NCI-H2171 treated with DMSO at 0.1 percent for 48 hours (cell line): ENCODE measurements at places on chromosomes 16 and 17.

GRCh38 chr16:54673313-54673712 is 257.4 kb upstream of the IRX5 start:
- no peak for DNase-seq

DNA sequence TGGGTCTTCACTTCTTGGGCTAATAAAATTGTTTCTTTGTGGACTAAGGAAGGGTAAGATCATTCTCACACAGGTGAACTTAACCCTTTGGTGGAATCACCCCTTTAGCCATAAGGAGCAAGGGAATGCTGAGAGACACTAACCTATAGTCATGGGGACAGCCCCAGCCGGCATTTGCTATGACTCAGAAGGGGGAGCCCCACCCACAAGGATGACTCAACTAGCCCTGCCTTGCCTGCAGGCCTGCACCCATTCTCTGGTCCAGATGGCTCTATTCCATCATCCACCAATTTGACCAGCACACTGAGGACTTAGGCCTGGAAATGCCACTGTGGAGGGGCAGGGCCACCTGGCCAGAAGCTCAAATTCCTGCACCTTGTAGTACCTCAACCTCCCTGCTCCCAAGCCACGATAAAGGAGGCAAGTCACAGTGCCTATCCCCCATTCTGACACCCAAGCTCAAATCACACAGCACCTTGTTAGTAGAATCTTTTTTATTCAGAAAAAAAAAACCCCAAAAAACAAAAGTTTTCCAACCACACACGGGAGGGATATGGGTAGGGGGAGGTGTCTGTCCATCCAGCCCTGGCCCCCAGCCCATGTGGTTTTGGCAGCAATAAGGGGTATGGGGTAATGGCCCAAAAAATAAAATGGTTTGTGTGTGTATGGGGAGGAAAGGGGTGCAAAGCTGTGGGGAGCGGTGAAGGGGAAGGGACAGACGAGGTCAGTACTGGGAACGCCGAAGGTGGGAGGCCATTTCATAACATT is 3.0 kb downstream of the PFN1 start:
- no peak for DNase-seq

- DNase-seq = no peak
Observed at GRCh38 chr17:1977583-1978395, 47.3 kb downstream of the RTN4RL1 start.

DNA sequence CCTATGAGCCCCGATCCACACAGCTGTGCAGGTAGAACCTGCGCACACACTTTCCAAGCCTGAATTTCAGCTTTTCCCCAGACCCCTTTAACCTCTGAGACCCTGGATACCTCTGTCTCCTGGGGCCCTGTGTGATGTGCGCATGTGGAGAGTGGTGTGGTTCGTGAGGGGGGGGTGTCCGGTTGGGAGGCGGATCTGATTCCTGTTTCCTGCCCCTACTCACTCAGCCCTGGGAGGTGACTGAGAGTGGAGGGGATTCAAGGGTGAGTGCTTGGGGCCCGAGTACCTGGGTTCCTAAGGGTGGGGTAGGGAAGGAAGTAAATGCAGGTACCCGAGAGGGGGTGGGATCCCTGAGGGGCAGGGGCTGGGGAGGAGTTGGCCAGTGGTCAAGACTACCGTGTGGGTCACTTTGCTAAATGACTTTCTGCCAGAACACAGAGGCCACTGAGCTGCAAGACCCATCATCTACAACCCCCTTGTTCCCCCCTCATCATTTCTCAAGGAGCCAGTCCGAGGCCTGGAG is 621 bp downstream of the ARHGEF15 start:
- DNase-seq = no peak

- DNase-seq = no peak
Observed at GRCh38 chr17:2974347-2974746, 89.1 kb downstream of the OR1D5 start.

DNA sequence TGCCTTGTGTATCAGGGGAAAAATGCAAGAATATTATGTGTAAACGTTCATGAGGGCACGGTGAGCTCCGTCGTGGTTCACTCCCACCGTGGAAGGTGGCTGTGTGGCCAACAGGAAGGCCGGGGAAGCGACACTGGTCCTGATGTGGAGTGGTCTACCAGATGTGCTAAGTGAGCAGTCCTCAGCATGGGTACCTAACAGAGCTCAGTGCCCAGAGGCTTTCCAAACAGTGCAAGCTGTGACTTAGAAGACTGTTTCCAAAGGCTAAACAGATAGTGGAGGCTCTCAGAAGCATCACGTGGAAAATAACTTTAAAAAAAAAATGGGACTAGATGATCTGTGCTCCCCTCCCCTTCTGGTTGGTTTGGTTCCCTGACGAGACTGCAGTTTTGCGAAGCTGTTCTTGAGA is 199.3 kb upstream of the CHMP6 start:
- no peak for DNase-seq

DNA sequence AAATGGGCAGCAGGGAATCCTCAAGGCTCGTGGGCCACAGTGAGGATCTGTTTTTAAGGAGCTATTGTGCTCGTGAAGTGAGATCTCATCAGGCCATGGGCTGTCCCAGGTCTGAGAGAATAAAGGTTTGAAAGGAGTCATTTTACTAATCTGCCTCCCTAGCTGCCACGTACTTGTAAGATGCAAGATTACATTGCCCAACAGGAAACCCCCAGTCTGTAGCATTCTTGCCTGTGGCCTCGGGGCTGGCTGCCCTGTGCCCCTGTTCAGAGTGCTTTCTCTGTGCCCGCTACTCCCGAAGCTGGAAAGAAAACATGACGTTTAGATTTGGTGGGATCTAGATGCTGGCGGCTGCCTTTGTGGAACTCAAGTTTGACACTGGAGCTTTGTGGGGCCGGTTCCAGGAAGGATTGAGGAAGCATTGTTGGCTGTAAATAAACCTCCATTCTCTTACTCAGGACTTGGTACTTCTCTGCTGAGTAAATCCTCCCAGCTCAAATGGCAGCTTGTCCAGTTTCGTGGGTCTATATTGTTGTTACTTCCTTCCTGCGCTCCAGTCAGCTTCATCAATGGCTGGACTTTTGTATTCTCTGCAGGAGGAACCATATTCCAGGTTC is 21.2 kb downstream of the SAP30BP start:
- DNase-seq = no peak

GRCh38 chr17:27888945-27889344 is 4.2 kb downstream of the LYRM9 start:
- no peak for DNase-seq

DNA sequence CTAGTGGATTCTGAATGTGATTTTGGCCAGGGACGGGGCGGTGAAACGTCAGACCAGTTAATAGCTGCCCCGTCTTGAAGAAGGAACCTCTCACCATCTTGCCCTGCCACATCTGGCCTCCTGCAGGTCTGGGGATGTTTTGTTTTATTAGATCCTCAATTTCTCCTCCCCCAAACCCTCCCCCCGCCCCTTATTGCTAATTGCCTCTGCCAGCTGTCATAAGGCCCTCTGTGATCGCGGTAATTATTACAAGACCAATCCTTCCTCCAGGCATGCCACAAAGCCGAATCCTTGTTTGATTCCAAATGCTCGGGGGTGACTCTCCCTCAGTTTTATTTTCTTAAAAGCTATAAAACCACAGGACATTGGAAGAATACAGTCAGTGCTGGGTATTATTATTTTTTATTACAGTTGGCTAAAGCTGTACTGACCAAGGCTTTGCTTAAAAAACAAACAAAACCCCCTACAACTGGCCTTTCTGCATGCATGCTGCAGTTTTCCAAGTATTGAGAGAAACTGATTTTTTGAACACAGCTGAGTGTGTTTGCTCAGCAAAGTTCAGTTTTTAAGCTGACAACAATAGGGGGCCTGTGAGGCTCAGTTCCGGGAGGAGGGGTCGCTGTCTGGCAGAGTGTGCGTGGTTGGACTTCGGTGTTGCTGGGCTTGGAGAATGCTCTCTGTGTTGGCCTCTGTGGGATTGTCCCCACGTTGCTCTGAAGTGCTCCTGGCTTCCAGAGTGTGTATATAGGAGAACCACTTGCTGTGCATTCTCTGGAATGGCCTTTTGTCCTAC is 1.7 kb downstream of the KSR1 start:
- DNase-seq = peak; percentile 78

DNA sequence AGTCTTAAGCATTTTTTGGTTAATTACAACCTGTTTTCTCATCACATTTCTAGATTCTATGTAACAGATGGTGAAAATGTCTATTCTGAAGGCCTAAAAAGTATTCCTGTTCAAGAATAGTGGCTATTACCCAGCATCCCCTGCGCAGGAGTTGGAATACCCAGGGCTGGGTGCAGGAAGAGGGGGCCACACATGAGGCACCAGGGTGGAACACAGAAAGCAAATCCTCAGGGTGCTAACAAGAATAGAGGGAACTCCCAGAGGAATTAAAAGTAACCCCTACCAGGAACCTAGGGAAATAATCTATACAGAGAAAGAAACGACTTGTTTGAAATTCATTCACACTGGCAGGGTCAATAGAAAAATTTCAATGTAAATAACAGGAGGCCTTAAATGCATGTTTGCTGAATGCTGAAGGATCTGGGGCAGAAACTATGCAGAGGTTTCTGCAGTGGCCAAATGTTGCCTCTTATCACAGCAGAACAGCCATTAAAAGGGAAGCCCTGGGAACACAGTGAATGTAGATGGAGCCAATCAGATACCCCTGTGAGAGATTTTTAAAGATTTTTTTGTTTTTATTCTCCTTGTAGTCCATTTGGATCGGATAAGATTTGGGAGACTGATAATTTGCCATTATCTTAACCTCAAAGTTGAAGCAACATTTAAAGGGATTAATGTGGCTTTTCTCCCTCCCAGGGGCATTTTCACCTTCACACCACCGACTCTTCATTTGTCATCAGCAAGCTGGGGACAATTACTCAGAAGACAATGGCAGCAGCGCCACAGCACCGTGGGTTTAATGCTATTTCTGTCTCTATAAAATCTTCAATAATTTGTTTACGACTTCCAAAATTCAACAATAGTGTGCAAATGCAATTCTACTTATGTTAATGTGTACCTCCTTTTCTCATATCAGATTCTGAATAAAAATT is 196.0 kb upstream of the PSMD7 start:
- DNase-seq = no peak

DNA sequence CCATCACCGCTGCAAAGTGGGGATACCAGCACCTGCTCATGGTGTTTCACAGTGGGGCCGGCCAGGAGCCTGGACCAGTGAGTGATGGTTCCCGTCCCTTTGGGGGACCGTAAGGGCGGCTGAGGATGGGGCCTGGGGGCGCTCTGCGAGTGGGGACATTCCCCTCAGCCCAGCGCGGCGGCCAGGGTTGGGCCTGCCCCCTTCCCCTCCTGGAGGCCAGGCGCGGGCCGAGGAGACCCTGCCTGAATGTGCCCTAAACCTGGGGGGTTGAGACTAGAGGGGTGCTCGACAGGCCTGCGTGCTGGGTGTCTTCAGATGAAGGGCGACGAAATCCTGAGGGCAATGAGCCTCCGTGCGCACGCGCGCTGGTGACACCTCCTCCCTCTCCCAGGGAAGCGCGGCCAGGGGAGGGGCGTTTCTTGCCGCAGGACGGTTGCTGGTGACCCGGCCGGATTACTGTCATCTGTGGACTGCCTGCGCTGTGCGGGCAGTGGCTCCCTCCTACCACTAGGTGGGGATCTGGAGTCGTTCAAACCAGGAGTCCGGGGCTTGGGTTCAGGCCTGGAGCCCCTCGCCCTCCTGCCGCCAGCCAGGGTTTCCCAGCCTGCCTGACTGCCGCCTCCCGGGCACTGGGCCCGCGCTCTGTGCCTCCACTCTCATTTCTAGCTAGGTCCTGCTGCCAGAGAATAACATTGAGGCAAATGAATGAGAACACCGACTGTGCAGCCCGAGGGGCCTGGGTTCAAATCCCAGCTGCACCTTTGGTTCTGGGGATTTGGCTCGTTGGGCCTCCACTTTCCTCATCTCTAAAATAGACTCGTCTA is 17.1 kb downstream of the TBX2 start:
- DNase-seq = peak; percentile 56

DNA sequence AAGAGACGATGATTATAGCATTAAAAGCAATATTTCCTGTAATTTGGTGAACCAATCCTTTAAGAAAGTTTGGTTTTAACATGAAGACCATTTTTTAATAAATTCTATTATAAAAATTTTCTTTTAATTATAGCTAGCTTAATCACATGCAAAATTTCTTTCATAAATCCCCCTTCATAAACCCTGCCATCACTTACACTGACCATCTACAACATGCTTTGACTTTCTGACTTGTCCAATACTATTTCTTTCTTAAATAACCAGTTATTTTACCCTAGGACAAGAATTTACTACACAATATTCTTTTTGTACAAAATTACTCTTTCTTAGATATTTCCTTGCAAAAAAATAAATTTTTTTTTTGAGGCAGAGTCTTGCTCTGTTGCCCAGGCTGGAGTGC is 1334.8 kb downstream of the CDH11 start:
- no peak for DNase-seq

GRCh38 chr17:29194669-29195068 is 14.5 kb upstream of the MYO18A start:
- no peak for DNase-seq

DNA sequence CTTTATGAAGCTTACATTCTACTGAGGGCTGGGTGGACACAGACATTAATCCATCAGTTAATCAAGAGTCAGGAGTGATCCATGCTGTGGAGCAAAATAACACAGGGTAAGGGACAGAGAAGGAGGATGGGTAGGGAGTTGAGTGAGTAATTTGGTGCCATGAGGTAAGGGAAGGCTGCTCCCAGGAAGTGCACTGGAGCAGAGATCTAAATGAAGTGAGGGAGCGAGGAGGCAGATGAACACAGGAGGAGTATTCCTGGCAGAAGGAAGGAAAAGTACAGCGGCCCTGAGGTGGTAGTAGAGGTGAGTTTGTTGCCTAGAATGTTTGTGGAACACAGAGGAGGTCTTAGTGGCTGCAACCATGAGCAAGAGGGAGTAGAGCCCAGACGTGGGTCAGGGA is 34.8 kb downstream of the ASIC2 start:
- DNase-seq = no peak

DNA sequence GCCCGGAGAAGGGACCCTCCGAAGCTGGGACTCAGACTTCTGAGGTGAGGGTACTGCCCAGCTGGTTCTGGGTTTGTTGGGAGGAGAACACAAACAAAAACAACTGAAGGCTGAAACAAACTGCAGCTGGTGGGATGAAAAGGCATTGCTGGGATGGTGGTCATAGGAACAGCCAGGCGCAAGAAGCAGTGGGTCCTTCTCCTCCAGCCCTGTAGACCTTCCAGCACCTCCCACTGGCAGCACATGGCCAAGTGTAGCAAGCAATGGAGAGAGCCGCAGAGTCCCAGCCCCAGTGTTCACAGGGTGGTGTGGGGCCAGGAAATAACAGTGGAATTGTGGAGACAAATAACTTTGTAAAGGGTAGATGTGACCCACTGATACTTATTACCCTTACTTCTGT is 48.7 kb upstream of the FOXJ1 start:
- DNase-seq = no peak

- no peak for DNase-seq
Observed at GRCh38 chr17:3896968-3897235, 4.0 kb upstream of the CAMKK1 start.

GRCh38 chr16:87575027-87575804 is 27.1 kb upstream of the JPH3 start:
- no peak for DNase-seq

GRCh38 chr17:28549236-28550132 is 2.9 kb downstream of the UNC119 start:
- no peak for DNase-seq

GRCh38 chr17:1931844-1932579 is 93.1 kb downstream of the RTN4RL1 start:
- DNase-seq = peak; percentile 41
